ENCODE measurements at places on chromosomes 7 and 10.

GRCh38 chr7:99258501-99258900 is 14.1 kb upstream of the MYH16 start:
- no peak for DNase-seq

DNA sequence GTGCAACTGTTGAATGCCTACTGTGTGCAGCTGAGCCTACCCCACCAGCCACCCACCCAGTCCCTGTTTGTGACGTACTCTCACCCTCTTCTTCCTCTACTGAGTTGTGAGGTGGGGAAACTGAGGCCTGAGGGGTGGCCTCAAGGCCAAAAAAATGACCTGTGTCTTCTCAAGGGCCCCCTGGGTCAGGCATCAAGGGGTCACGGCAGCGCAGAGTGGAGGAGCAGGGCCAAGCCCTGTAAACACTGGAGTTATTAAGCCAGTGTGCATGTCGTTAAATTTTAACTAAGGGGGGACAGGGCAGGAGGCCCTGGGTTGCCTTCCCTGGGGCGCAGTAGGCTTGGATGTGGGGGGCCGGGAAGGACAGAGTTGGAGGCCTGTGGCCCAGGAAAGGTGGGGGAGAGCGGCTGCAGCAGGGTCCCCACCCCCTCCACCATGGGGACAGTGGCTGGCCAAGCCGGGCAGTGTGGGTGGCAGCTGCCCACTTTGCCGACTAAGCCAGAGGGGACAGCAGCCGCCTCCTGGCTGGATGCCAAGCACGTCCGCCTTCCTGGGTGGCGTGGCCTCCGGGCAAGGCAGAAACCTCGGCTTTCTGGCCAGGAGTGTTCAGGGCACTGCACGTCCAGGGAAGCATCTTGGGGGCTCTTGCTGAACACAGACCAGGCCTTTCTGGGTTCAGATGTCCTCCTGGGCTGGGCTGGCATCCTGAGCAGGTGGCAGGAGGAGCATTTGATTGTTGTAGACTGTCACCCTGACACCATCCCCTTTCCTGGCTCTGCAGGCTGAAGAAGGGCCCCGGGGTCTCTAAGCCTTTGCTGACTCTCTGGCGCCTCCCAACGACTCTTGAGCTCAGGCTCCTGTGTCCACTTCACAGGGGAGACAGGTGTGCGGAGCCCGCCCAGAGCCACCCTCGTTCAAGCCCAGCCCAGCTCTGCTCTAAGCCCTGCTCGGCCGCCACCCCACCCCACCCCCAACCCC is 1.9 kb downstream of the SLC29A4 start:
- DNase-seq, result no peak

DNA sequence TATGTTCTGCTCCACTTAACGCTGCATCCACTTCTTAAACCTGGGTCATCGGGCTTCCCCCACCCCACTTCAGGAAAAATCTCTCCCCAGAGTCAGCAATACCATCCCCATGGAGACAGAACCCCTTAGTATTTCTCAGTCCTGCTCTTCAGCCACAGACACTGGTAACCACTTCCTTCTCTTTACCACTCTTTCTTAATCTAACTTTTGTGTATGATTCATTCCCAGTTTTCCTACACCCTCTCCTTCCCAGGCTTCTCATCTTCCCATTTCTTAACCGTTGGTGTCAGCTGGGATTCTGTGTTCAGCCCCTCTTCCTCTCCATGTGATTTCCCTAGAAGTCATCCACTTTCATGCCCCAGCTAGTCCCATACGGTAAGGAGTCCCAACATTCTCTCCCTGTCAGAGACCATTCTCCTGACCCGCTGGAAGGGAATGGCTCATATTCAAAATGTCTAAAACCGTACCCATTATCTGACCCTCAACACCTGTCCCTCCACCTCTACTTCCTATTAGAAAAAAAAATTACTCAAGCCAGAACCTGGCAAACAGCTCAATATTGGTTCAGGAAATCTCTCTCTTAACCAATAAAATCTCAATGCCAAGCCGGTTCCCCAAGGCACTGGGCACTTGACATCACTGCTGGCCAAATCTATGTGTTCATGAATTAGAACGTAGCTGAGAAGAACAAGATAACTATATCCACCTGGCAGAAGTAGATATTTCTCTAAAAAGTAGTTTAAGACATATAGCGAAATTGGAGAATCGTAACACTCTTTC is 89.4 kb downstream of the DGKI start:
- no peak for DNase-seq

DNA sequence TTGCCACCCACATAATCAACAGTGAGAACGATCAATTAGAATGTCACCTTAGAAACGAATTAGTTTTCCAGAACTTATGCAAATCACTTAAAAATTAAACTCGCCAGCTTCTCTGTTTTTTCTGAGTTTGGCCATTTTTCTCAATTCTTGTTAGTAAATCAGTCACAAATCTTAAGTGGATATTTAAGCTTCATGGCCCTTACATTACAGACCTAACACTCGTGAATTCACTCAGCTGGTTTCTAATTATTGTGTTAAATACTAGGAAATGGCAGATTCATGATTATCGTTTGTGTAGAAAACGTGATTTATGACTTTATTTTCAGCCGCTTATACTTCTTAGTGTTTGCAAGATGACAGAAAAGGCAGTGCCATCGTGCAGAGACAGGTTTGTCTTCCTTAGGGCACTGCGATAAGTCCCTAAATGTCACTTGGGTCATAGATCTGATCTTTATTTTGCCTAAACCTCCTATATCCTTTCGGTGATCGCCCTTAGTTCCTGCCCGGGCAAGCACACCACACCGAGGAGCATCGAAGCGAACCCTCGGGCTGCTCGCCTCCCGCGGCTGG is 587 bp upstream of the CELF2 start:
- no peak for DNase-seq

- DNase-seq, result no peak
Observed at GRCh38 chr7:123041101-123041500, 45.6 kb upstream of the TAS2R16 start.

GRCh38 chr10:86212391-86212700 is 154.2 kb downstream of the GRID1 start:
- no peak for DNase-seq

GRCh38 chr10:85986777-85987176 is 379.8 kb downstream of the GRID1 start:
- DNase-seq, result no peak

DNA sequence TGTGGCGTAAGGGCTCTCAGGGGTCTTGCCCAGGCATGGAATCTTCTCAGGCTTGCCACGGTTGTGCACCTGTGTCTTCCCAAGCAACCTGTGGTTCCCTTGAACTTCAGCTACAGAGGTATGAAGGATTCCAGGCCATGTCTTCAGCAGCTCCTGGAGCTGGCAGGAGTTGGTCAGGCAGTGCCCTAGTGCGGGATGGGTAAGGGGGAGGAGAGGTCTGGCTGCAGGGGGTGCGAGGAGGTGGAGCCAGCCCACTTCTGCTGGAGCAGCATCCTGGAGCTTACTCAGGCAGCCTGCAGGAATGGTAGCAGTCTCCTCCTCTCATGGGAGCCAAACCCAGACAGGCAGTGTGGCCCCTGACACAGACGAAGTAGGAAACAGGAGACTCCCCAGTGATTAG is 3.8 kb upstream of the TRIL start:
- no peak for DNase-seq

- DNase-seq, result no peak
Observed at GRCh38 chr10:102834143-102834542, 3.1 kb downstream of the CYP17A1 start.

- DNase-seq, result no peak
Observed at GRCh38 chr7:157046681-157047080, 36.2 kb upstream of the MNX1 start.

All from mucosa of gallbladder (tissue), 1 donor.